MCF 10A (cell line): ENCODE measurements at places on chromosomes 7 and 10.

DNA sequence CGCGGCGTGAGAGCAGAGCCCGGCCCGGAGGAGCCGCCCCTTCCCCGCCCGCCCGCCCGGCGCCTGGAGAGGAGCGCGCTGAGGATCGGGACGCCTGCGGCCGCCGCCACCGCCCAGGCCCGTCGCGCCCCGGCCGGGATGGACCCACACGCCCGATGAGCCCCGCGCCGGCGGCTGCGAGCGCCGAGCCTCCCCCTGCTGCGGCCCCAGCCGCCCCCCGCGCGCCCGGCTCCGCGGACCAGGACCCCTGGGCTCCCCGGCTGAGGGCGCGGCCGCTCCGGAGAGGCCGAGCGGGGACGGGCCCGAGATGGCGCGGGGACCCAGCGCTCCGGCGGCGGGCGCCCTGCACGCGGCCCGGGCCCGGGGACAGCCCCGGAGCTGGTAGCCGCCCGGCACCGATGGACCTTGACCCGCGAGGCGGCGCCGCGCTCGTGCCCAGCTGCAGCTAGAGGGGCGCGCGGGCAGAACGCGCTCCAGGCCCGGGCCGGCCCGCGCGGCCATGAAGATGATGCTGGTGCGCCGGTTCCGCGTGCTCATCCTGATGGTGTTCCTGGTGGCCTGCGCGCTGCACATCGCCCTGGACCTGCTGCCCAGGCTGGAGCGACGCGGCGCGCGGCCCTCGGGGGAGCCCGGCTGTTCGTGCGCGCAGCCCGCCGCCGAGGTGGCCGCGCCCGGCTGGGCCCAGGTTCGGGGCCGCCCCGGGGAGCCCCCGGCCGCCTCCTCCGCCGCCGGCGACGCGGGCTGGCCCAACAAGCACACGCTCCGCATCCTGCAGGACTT is 520 bp downstream of the FAM20C start:
- no peak overlapping the region for H3K27ac ChIP-seq
- H3K27me3 ChIP-seq, result no peaks in the 10 kb centered on the region
- H3K4me3 ChIP-seq, result peak overlapping the region; percentile 75
- peaks cover 14% of the 10 kb centered on the region for H3K36me3 ChIP-seq

DNA sequence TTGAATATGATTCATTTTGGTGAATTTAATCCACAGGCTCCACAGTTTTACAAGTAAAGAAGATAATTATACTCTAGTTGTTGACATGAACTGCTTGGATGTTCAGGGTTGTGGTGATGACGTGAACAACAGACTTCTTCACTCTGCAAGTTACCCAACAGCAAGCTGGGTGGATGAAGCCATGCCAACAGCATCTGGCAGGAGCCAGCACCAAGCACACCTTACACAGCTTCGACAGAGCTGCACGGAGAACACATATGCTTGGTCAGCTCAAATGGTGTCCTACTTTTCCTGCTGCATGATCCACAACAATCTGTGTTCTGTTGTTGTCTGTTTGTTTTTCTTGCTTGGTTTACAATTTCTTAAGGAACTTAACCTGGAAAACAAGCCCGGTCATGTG is 9.8 kb downstream of the NOD1 start:
- peak overlapping the region; percentile 98 for H3K27ac ChIP-seq
- DNase-seq, result no peak
- H3K4me3 ChIP-seq, result peak overlapping the region; percentile 64
- no peaks in the 10 kb centered on the region for H3K36me3 ChIP-seq
- H3K27me3 ChIP-seq, result no peaks in the 10 kb centered on the region

GRCh38 chr7:150358433-150358832 is 10.2 kb upstream of the REPIN1 start:
- no peaks in the 10 kb centered on the region for H3K27me3 ChIP-seq
- no peaks in the 10 kb centered on the region for H3K36me3 ChIP-seq
- H3K4me1 ChIP-seq, result no peaks in the 10 kb centered on the region
- no peak overlapping the region for H3K4me3 ChIP-seq
- DNase-seq, result no peak

DNA sequence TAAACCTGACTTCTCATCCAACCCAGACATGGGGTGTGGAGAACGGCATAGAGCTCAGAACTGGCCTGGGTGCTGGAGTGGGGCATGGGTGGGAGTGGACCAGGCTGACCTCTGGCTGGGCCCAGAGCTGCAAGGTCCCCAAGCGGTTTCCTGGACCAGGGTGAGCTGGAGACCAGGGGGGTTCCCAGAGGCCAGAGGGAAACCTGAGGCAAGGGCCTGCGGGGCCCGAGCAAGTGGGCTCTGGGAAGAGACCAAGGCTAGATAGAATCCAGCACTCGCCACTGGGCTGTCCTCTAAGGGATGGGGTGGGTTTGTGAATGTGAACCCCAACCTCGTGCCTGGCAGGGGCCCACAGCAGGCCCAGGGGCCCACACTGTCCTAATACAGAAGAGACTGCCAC is 39.4 kb upstream of the RET start:
- H3K4me1 ChIP-seq, result no peaks in the 10 kb centered on the region
- no peaks in the 10 kb centered on the region for H3K36me3 ChIP-seq
- no peaks in the 10 kb centered on the region for H3K27me3 ChIP-seq
- DNase-seq, result no peak
- H3K27ac ChIP-seq, result no peak overlapping the region

DNA sequence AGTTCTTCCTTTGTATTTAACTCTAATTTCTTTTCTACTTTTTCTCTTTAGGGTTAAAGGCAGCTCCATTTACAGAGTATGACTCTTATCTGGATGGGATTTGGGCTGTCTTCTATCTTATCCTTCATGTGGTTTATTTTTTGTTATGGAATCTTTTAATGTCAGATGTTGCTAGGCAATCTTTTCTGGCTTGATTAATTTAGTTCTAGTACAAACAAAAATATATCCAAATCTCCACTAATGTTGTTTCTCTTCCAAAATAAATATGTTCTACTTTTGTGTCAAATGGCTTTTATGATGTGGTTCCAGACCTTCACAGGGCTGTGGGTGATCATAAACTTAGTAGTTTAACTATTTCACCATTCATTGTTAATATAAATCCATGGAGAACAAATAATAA is 246.9 kb downstream of the AHR start:
- no peaks in the 10 kb centered on the region for H3K27me3 ChIP-seq
- H3K36me3 ChIP-seq, result no peaks in the 10 kb centered on the region
- no peak for DNase-seq
- peaks cover 31% of the 10 kb centered on the region for H3K4me1 ChIP-seq
- H3K27ac ChIP-seq, result peak overlapping the region; percentile 69

GRCh38 chr7:139661043-139661440 is 116.8 kb downstream of the HIPK2 start:
- no peak for DNase-seq
- H3K4me3 ChIP-seq, result no peak overlapping the region
- no peaks in the 10 kb centered on the region for H3K27me3 ChIP-seq
- peaks cover 30% of the 10 kb centered on the region for H3K36me3 ChIP-seq
- H3K27ac ChIP-seq, result peak overlapping the region; percentile 43

GRCh38 chr10:77424257-77424656 is 213.4 kb downstream of the KCNMA1 start:
- no peaks in the 10 kb centered on the region for H3K27me3 ChIP-seq
- no peaks in the 10 kb centered on the region for H3K4me1 ChIP-seq
- H3K4me3 ChIP-seq, result no peak overlapping the region
- H3K27ac ChIP-seq, result no peak overlapping the region
- no peak for DNase-seq

DNA sequence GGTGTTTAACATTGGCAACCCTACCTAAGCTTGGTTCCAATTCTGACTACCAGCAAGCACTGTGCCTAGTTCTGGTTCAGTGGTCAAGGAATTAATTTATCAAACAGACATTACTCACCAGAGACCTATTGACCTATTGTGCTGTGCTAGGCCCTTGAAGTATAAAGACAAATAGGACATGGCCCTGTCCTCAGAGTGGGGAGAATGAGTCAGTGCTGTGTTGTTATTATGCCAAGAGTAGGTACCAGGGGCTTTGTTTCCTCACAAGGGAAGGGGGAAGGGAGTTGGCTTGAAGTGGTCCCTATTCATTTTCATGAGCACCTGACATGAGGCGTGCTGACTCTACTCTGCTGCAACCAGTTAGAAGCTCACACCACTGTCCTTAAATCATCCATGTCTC is 62.6 kb upstream of the PLPP4 start:
- H3K27ac ChIP-seq, result no peak overlapping the region
- no peaks in the 10 kb centered on the region for H3K36me3 ChIP-seq
- H3K4me3 ChIP-seq, result no peak overlapping the region
- DNase-seq, result peak; percentile 30

DNA sequence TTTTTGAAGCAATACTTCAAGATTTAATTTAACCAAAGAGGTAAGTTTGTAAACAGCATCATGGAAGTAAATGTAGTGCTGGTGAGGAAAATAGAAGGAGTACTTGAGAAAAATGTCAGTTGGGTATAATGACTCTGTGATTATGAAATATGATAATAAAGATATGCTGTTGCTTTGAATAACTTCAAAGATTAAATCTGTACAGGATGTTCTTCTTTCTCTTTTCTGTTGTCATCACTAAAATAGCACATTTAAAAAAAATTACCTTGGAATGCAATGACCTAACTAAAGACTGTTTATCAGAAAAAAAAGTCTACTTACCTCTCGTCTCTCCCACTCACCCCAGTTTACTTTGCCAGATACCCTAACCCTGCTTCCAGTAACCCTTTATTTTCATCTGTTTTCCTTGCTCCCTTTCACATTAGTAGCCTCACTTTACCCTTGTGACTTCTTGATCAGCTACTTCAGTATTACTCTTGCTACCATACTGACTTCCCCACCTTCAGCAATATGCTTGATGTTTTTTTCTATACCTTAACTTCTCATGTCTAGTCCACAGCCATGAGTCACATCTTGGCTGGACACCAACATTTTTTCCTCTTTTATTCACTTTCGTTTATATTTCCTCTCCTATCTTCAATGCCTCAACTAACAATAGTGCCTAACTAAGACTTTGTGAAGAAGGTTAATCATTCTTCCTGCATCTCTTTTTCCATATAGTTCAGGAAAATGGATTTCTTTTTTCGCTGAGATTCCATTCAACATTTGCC is 29.7 kb upstream of the TAS2R16 start:
- peak; percentile 83 for DNase-seq
- no peak overlapping the region for H3K27ac ChIP-seq
- H3K4me1 ChIP-seq, result peaks cover 5% of the 10 kb centered on the region

DNA sequence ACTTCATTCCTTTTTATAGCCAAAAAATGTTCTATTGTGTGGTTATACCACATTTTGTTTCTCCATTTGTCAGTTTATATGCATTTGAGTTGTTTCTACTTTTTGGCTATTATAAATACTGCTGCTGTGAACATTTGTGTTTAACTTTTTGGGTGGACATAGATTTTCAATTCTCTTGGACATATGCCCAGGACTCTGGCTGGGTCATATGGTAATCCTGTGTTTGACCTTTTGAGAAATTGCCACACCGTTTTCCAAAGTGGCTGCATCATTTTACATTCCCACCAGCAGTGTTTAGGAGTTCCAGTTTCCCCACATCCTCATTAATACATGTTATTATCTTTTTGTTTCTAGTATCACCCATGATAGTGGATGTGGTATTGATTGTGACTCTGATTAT is 39.4 kb downstream of the CSGALNACT2 start:
- H3K4me1 ChIP-seq, result no peaks in the 10 kb centered on the region
- no peak overlapping the region for H3K27ac ChIP-seq
- no peak for DNase-seq
- no peaks in the 10 kb centered on the region for H3K27me3 ChIP-seq
- peaks cover 34% of the 10 kb centered on the region for H3K36me3 ChIP-seq

GRCh38 chr7:99623702-99624447 is 7.1 kb downstream of the ZSCAN25 start:
- peaks cover 8% of the 10 kb centered on the region for H3K4me1 ChIP-seq
- no peak for DNase-seq
- H3K27ac ChIP-seq, result peak overlapping the region; percentile 27
- H3K4me3 ChIP-seq, result no peak overlapping the region

DNA sequence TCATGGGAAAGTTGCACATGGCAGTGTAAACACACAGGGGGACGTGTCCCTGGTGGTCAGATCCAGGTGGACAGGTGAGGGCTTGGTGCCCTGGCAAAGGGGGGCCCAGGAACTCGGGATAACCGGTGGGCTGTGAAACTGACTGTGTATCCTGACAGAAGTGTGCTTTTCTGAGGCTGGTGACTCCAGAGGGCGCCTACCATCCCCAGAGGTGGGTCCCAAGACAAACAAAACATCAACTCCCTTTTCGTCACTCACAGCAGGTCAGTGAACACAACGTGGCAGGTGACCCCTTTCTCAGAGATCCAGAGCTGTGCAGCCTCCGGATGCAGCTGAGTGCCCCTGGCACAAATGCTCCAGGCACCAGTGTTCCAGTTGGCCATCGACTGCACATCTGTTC is 56.0 kb upstream of the DDC start:
- H3K4me3 ChIP-seq, result no peak overlapping the region
- H3K4me1 ChIP-seq, result no peaks in the 10 kb centered on the region
- H3K27ac ChIP-seq, result no peak overlapping the region
- DNase-seq, result no peak

DNA sequence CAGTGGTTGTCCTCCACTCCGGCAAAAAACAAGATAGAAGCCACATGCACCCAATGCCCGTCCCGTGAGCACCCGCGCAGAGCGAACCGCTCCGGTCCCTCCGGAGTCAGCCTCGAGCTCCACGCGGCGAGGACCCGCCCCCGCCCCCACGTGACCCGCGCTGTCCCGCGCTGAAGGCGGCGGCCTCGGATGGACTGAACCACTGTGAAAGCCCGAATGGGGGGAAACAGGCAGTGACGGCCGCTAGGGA is 766 bp upstream of the EIF3B start:
- peaks cover 9% of the 10 kb centered on the region for H3K4me1 ChIP-seq
- peak overlapping the region; percentile 100 for H3K27ac ChIP-seq
- H3K36me3 ChIP-seq, result peaks cover 36% of the 10 kb centered on the region
- peak overlapping the region; percentile 91 for H3K4me3 ChIP-seq
- no peaks in the 10 kb centered on the region for H3K27me3 ChIP-seq
- peak; percentile 86 for DNase-seq

- no peak overlapping the region for H3K27ac ChIP-seq
- H3K27me3 ChIP-seq, result no peaks in the 10 kb centered on the region
Observed at GRCh38 chr7:31783221-31783620, 96.2 kb downstream of the PPP1R17 start.

DNA sequence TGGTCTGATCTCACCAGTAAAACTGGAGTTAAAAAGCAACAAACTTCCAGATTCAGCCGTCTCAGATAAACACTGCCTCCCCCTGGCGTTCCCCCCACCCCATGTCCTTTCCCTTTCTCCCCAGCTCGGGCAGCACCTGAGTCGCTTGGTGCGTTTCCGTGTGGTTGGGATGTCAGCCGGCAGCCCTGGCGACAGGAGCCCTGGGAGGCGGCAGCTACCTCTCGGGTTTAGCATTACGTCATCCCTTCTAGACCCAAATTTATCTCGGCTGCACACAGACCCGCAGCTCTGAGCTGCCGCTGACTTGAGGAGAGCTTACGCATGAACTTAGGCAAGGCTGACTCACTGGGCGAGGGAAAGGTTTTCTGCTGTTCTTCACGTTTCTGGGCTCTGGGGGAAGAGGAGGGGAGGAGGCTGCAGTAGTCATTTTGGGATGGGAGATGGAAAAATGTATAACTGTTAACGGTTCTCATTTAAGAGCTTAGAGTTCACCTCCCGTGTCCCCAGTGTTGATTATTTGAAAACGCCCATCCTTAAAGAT is 14.4 kb downstream of the MXI1 start:
- H3K27me3 ChIP-seq, result no peaks in the 10 kb centered on the region
- peak overlapping the region; percentile 37 for H3K27ac ChIP-seq
- H3K4me1 ChIP-seq, result peaks cover 29% of the 10 kb centered on the region
- H3K36me3 ChIP-seq, result no peaks in the 10 kb centered on the region
- DNase-seq, result peak; percentile 90

- H3K4me3 ChIP-seq, result no peak overlapping the region
- H3K27me3 ChIP-seq, result no peaks in the 10 kb centered on the region
- peaks cover 8% of the 10 kb centered on the region for H3K4me1 ChIP-seq
- no peak for DNase-seq
Observed at GRCh38 chr7:114835303-114835702, 86.6 kb upstream of the MDFIC start.
